ENCODE measurements at places on chromosomes 4 and X.

GRCh38 chr4:2044542-2045517 is 14.3 kb upstream of the NAT8L start:
- no peak for DNase-seq

DNA sequence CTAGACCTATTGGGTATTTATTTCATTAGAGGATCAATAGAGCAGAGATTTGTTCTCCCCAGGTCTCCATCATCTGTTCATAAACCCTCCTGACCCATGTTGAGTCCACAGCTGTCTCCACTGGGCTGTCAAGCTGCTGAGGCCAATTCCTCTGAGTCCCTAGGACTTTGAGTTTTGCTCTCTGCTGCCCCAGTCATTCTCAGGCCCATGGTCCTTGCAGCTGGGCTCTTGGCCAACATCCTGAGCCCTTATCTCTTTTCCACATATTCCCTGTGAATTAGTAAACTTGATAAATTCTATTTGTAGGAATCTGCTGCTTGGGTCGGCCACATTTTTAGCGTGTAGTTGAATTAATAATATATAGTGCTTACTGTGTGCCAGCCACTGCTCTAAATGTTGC is 41.9 kb downstream of the FHL1 start:
- no peak for DNase-seq

DNA sequence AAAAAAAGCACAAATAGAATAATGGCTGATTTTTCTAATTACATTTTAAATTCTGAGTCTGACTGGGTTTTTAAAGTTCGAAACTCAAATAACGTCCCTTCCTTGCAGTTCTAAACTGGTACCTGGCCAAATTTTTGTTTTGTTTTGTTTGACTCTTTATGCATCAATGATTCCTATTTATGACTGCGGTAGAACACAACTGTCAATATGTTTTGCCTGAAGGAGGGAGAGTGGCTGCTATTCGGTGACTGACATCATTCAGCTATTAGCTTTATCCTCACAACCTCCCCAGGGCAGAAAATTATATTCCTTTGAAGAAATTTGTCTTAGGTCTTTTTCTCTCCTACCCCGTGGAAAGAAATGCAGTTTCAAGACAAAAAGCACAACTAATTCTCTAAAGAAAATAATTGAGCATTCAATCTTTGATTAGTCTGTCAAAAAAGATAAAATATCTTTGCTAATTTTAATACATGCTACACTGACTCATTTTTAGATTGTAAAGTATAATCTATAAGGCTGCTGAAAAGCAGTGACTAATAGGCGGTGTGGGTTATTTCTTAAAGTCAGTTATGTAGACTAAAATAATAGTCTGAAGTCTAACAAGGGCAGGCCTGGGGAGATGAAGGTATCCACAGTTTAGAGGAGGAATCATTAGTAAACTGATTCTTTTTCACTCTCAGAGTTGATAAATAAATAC is 61.9 kb downstream of the TMEM150C start:
- DNase-seq = peak; percentile 53

DNA sequence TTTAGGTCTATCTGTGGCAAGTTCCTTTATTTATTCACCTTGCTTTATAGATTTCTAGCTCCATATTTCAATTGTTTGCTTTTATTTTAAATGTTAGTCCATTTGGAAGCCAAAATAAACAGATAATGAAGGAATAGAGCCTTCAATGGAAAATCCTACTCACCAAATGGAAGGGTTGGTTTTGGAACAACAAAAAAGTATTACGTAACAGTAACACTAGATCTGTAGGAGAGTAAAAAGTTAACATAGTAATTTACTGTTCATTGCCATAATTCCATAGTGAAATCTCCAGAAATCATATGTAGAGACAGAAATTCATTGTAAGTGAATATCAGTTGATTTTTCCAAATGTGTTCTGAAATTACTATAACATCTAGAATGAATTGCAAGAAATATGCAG is 34.6 kb downstream of the NWD2 start:
- DNase-seq = no peak

GRCh38 chrX:44974451-44974850 is 101.5 kb downstream of the KDM6A start:
- DNase-seq = no peak

GRCh38 chrX:103153661-103154060 is 60.7 kb upstream of the NXF3 start:
- DNase-seq = no peak

- no peak for DNase-seq
Observed at GRCh38 chr4:125679989-125680388, 365.2 kb downstream of the FAT4 start.

DNA sequence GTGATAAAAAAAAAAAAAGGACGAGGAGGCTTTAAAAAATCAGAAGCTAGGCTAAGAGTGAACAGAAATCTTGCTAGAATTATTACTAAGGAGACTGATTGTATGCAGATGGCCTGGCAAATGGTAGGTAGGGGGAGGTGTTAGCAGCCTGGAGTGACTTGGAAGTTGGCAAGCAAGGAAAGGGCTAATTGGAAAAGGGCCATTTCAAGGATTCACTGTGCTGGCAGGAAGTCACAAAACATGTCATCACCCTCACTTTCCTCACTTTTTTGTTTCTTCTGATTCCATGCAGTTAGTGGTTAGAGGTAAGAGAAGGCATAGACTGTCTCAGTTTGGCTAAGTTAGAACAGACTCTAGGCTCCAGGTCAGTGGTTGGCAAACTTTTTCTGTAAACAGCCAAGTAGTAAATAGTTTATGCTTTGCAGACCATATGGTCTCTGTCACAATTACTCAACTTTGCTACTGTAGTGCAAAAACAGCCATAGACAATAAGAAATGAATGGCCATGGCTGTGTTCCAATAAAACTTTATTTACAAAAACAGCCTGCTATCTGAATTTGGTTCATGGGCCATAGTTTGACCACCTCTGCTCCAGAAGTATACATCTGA is 646.5 kb upstream of the ACTRT1 start:
- no peak for DNase-seq

GRCh38 chr4:86942185-86942666 is 7.4 kb downstream of the AFF1 start:
- no peak for DNase-seq

DNA sequence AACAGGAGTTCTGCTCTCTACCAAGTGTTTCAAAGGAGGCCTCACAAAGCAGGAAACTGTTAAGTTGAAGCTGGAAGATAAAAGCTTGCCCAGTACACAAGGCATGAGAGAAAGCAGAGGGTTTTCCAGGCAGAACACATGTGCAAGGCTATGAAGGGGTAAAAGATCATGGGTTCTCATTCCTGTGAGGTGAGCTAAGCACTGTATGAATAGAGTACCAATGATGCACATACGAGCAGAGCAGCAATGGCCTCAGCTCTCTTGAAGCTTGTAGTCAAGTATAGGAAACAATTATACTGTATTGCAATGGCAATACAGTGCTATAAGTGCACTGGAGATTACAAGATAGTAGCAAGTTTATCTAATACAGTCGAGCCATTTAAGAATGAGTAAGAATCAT is 18.0 kb downstream of the TTC29 start:
- no peak for DNase-seq

DNA sequence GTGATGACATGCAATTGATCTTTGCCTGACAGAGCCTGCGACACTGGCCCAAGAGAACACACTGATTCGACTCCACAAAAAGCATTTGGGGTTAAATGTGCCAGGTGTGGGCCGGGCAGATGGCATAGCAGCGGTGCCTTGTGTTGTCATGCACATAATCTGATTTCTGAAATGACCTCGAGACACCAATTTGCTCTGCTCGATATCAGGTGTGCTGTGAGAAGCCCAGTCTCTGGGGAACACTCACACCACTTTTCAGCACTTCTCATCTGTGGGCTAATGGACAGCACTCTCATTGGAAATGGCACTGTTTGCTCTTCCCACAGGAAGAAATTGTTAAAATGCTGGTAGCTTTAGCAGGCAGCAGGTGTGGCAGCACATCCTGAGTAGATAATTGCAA is 738.3 kb upstream of the TENM3 start:
- DNase-seq = peak; percentile 78

- no peak for DNase-seq
Observed at GRCh38 chr4:52410971-52411370, 248.1 kb downstream of the USP46 start.

DNA sequence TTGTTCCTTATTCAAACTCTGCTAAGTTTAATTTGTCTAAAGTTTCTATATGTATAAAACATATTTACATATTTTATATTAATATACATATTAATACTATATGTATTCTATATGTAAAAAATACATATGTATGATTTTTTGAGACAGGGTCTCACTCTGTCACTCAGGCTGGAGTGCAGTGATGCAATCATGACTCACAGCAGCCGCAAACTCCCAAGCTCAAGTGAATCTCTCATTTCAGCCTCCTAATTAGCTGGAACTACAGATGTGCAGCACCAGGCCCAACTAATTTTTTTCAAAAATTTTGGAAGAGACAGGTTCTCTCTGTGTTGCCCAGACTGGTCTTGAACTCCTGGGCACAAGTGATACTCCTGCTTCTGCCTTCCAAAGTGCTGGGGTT is 684.9 kb downstream of the TRAM1L1 start:
- no peak for DNase-seq

GRCh38 chr4:20528508-20528907 is 171.8 kb upstream of the PACRGL start:
- DNase-seq = no peak

- no peak for DNase-seq
Observed at GRCh38 chrX:19953145-19953544, 37.7 kb downstream of the BCLAF3 start.

DNA sequence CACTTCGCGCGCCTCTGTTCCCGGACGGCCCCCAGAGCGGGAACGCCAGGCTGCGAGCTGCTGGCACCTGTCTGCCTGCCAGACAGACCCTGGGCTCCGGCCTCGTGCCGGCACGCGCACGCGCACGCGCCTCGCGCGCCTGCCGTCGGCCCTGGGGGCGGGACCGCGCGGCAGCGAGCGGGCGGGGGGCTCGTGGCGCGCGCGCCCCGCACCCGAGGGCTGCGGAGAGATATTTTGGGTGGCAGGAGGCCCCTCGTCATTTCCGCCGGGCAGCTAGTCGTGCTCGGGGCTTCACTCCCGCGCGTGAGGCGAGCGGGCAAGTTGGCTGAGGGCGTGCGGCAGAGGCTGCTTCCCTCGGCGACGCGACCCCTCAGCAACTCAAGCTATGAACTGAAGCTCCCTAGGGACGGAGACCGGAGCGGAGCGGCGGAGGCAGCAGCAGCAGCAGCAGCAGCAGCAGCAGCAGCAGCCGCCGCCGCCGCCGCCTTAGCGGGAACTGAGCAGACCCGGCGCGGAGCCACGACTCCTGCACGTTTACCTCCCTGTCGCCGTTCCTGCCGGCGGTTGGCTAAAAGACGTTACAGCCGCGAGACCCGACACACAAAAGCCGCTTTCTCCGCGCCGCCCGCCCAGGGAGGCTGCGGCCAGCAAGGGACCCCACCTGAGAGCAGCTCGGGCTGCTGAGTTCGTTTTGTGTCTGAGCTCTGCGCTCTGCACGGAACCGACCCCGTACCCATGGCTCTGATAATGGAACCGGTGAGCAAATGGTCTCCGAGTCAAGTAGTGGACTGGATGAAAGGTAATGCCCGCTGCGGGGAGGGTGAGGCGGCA is at the start of gene CNKSR2:
CNKSR2 (plus strand) TSS at position 256 of the 831 bp plus-strand sequence; CDS start at position 736, 480 bp downstream.
- peak; percentile 76 for DNase-seq

- no peak for DNase-seq
Observed at GRCh38 chr4:140326395-140326993, 47.0 kb upstream of the SCOC start.

DNA sequence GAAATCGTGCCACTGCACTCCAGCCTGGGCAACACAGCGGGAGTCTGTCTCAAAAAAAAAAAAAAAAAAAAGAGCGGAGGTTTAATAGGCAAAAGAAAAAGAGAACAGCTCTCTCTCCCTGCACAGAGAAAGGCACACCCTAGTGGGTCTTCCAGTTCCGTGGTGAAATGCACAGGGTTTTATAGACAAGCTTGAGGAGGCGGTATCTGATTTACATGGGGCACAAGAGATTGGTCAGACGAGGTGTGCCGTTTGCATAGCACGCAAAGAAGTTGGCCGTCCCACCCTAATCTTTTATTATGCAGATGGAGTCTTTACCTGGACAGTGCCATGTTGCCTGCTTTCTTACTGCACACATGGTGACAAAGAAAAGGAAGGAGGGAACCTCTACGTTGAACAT is 33.5 kb upstream of the REST start:
- no peak for DNase-seq

DNA sequence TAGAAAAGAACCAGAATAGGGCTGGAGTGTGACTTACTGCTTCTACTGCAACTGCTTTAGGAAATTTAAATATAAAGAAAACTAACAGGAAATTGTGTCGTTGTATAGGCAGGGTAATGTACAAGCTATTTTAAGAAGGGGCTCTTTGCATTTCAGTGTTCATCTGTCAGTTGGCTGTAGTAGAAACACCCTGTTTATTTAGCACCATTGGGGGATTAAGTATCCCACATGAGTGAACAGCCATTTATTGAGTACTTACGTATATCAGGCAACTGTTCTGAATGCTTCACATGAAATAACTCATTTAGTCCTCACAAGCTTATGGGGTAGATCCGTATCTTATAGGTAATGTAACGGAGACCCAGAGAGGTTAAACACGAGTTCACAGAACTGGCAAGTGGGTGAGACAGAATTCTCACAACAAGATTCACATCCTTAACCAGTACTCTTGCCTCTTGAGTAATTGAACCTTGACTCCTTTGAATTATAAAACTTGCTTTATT is 23.9 kb downstream of the STIM2 start:
- DNase-seq = no peak

Measured in NCI-H1436 (cell line).